ENCODE measurements at places on chromosomes 4 and X. TPM values are rescaled to one million over a fixed set of nuclear protein-coding genes. Genes with fewer than 3 reads are reported as not detected.

STPG2 gene
- total RNA-seq = 1.1 TPM

UGT2B10 gene
- total RNA-seq = not detected

PAGE5 gene
- 11.1 TPM for total RNA-seq

NOX1 gene
- 0.14 TPM for total RNA-seq

ITM2A gene
- total RNA-seq = 23.0 TPM

ETDB gene
- not detected for total RNA-seq

UGT2A2 gene
- total RNA-seq = not detected

MAGEA9B gene
- total RNA-seq = 11.2 TPM

SRPX gene
- 8.6 TPM for total RNA-seq

XPNPEP2 gene
- not detected for total RNA-seq

NALF2 gene
- total RNA-seq = 2.1 TPM

SHROOM4 gene
- total RNA-seq = 6.1 TPM

CC2D2A gene
- total RNA-seq = 38.1 TPM

SSX2 gene
- 12.4 TPM for total RNA-seq

RXFP1 gene
- 0.32 TPM for total RNA-seq

CACNA1F gene
- 0.17 TPM for total RNA-seq

FAM133A gene
- not detected for total RNA-seq

HSD17B13 gene
- total RNA-seq = 1.7 TPM

BMP3 gene
- 0.80 TPM for total RNA-seq

DDX53 gene
- 2.3 TPM for total RNA-seq

HS6ST2 gene
- total RNA-seq = 1.1 TPM

ARR3 gene
- total RNA-seq = not detected

SMIM10L2A gene
- 5.0 TPM for total RNA-seq

Data from prostate gland (tissue), 2 donors.